Trophoblast cell (in vitro differentiated cells and primary cell): ENCODE measurements at places on chromosomes 7 and 10.

- no peaks in the 10 kb centered on the region for H3K36me3 ChIP-seq
- no peak for DNase-seq
- H3K27me3 ChIP-seq: no peaks in the 10 kb centered on the region
These were observed 34.1 kb downstream of the KNDC1 start for GRCh38 chr10:133194151-133194550.

DNA sequence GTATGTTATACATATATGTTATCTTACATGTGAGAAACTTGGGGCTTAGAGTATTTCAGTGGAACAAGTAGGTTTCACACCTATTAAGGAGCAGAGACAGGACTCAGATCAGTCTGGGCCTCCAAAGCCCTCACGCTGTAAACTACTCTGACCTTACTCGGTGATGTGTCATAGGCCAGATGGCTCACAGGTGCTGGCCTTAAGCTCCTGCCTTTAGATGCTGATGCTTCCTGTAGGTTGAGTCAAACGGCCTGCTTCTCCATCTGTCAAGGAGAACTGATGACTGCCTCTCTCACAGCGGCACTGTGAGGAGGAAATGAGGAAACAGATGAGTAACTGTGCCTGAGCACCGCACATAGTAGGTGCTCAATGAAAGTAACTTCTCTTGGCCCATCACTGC lies 312.6 kb upstream of the COBL start:
- H3K4me1 ChIP-seq: peaks cover 2% of the 10 kb centered on the region
- H3K27ac ChIP-seq: no peak overlapping the region
- H3K36me3 ChIP-seq: no peaks in the 10 kb centered on the region
- no peaks in the 10 kb centered on the region for H3K27me3 ChIP-seq
- no peak overlapping the region for H3K4me3 ChIP-seq
- peak; percentile 58 for DNase-seq

DNA sequence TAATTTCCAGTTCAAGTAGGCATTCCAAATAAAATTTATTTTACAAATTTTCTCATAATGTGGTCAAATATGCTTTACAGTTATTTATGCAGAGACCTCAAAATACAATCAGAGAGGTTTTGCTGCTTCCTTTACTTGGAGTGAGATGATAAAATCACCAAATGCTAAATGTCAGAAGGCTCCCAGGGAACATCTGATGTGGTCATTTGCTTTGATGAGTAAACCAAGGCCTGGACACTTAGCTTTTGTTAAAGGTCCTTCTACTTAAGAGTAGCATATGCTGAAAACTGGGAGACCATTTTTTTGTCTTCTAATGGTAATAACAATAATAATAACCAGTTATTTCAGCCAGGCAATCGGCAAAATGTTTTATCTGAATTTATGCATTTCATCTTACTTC lies 60.6 kb upstream of the AKR1E2 start:
- no peaks in the 10 kb centered on the region for H3K36me3 ChIP-seq
- no peaks in the 10 kb centered on the region for H3K4me1 ChIP-seq
- H3K27ac ChIP-seq: no peak overlapping the region
- no peak for DNase-seq

DNA sequence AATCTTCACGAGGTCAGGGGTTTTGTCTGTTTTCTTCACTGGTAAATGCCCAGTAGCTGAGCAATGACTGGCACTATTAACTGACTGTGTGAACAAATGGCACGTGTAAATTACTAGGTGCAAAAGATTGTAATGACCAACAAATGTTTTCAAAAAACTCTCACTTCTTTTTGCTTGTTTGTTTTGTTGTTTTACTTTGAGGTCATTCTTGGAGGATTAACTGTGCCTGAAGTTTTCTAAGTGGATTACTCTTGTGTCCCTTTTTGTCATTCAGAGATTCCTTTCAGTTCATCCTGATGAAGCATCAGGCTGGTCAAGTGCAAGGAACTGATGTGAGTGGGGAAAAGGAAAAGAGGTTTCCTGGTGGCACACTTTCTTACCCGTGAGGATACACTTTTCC lies 74.4 kb upstream of the PPP1R3C start:
- DNase-seq: no peak
- H3K4me3 ChIP-seq: no peak overlapping the region
- no peaks in the 10 kb centered on the region for H3K36me3 ChIP-seq
- H3K4me1 ChIP-seq: peaks cover 3% of the 10 kb centered on the region
- H3K27me3 ChIP-seq: no peaks in the 10 kb centered on the region
- H3K27ac ChIP-seq: no peak overlapping the region

- H3K27me3 ChIP-seq: no peaks in the 10 kb centered on the region
- no peak overlapping the region for H3K27ac ChIP-seq
- H3K4me3 ChIP-seq: no peak overlapping the region
- no peaks in the 10 kb centered on the region for H3K4me1 ChIP-seq
- no peak for DNase-seq
These were observed 40.6 kb upstream of the PIK3CG start for GRCh38 chr7:106824458-106824857.

- no peak for DNase-seq
- no peak overlapping the region for H3K27ac ChIP-seq
- H3K4me3 ChIP-seq: no peak overlapping the region
- peaks cover 11% of the 10 kb centered on the region for H3K4me1 ChIP-seq
- H3K36me3 ChIP-seq: no peaks in the 10 kb centered on the region
These were observed 101.3 kb upstream of the TBX20 start for GRCh38 chr7:35355199-35355598.

DNA sequence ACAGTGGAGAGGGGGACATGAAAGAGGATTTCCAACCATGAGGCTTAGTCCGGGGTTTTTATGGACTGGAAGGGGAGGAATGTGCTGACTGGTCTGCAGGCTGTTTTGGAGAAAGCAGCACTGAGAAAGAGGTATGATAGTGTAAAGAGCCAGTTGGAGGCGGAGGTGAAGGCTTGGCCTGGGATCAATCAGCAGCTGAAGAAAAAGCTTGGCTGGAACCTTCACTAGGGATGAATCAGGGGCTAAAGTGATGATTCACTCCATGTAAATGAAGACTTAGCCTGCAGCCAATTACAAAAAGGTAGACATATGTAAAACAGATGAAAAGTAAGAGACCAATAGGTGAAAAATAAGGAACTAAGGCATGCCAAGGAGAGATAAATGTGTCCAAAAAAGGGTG lies 1382.6 kb downstream of the GATA3 start:
- DNase-seq: no peak
- H3K4me1 ChIP-seq: no peaks in the 10 kb centered on the region
- H3K36me3 ChIP-seq: no peaks in the 10 kb centered on the region

DNA sequence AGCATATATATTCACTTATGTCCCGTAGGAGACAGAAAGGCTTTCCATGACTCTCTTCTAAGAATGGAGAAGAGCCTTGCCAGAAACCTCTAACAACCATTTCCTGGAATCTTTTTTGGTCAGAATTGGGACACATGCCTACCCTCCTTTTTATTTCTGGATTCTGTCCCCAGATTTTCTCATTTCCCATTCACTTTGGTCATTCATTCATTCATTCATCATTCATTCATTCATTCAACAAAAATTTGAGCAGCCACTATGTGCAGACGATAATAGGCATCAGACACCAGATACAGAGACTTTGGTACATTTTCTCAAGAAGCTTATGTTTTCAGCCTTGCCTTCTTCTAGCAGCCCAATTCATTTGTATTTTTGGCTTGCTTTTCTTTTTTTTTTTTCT lies 6.0 kb downstream of the ENTPD7 start:
- H3K36me3 ChIP-seq: peaks cover 4% of the 10 kb centered on the region
- no peak for DNase-seq
- no peaks in the 10 kb centered on the region for H3K27me3 ChIP-seq
- no peak overlapping the region for H3K4me3 ChIP-seq
- H3K27ac ChIP-seq: no peak overlapping the region

GRCh38 chr7:2451171-2452073 lies 24.8 kb downstream of the GRIFIN start:
- H3K4me3 ChIP-seq: no peak overlapping the region
- H3K36me3 ChIP-seq: no peaks in the 10 kb centered on the region
- H3K27ac ChIP-seq: no peak overlapping the region
- no peaks in the 10 kb centered on the region for H3K27me3 ChIP-seq
- peak; percentile 82 for DNase-seq

- H3K36me3 ChIP-seq: no peaks in the 10 kb centered on the region
- no peaks in the 10 kb centered on the region for H3K4me1 ChIP-seq
- H3K27ac ChIP-seq: no peak overlapping the region
- no peaks in the 10 kb centered on the region for H3K27me3 ChIP-seq
These were observed 655.0 kb upstream of the MGMT start for GRCh38 chr10:128812000-128812399.

- no peak overlapping the region for H3K27ac ChIP-seq
- no peaks in the 10 kb centered on the region for H3K27me3 ChIP-seq
- H3K4me1 ChIP-seq: no peaks in the 10 kb centered on the region
- no peaks in the 10 kb centered on the region for H3K36me3 ChIP-seq
- no peak overlapping the region for H3K4me3 ChIP-seq
- no peak for DNase-seq
These were observed 79.9 kb upstream of the SMIM30 start for GRCh38 chr7:113198226-113198625.

- H3K4me1 ChIP-seq: no peaks in the 10 kb centered on the region
- no peak for DNase-seq
- H3K36me3 ChIP-seq: no peaks in the 10 kb centered on the region
- no peak overlapping the region for H3K27ac ChIP-seq
These were observed 297.8 kb downstream of the DNAJB6 start for GRCh38 chr7:157634401-157635147.

GRCh38 chr7:55593515-55594318 lies 21.4 kb upstream of the VOPP1 start:
- DNase-seq: peak; percentile 71
- no peaks in the 10 kb centered on the region for H3K27me3 ChIP-seq
- no peak overlapping the region for H3K4me3 ChIP-seq
- no peak overlapping the region for H3K27ac ChIP-seq
- no peaks in the 10 kb centered on the region for H3K4me1 ChIP-seq

DNA sequence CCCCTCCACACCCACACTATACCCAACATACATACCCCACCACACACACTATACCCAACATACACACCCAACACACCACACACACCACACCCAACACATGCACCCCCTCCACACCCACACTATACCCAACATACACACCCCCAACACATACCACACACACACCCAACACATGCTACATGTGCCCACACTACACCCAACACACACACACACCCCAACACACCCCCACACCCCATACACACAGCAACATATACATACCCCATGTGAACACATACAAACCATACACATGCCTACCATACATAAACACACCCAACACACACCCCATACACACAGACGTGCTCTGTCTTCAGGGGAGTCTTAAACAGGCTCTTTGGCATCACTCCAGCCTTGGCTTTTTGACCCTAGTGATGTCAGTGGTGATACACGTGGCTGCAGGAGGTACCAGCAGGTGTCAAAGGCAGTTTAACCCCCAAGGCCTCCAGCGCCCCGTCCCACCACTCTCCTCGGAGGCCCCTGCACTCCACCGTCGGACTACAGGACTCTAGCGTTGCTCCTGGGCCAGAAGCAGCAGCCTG lies 73.4 kb downstream of the HIPK2 start:
- no peaks in the 10 kb centered on the region for H3K27me3 ChIP-seq
- H3K4me1 ChIP-seq: no peaks in the 10 kb centered on the region
- H3K27ac ChIP-seq: no peak overlapping the region

DNA sequence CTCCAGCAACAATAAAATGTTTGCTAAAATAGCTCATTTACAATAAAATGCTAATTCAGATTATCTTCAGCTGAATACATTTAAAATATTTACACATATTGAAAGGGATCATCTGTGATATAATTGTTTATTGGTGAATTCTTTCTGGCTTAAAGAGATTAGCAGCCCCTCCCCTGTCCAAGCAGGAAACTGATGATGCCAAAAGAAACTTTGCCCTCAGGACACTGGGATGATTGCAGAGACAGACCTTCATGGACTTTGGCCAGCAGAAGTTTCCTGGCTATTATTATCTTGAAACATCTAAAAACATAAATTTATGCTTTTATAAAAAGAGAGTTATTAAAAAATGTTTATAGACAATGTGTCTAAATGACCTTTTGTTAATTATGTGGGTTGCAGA lies 764.9 kb upstream of the MBL2 start:
- no peak overlapping the region for H3K4me3 ChIP-seq
- no peak for DNase-seq
- no peak overlapping the region for H3K27ac ChIP-seq
- H3K36me3 ChIP-seq: no peaks in the 10 kb centered on the region
- H3K27me3 ChIP-seq: no peaks in the 10 kb centered on the region
- H3K4me1 ChIP-seq: no peaks in the 10 kb centered on the region

- DNase-seq: no peak
- no peaks in the 10 kb centered on the region for H3K36me3 ChIP-seq
- H3K4me3 ChIP-seq: no peak overlapping the region
- no peaks in the 10 kb centered on the region for H3K27me3 ChIP-seq
- H3K4me1 ChIP-seq: no peaks in the 10 kb centered on the region
- H3K27ac ChIP-seq: no peak overlapping the region
These were observed 476.6 kb downstream of the GATA3 start for GRCh38 chr10:8531116-8531515.

- H3K4me1 ChIP-seq: no peaks in the 10 kb centered on the region
- DNase-seq: no peak
These were observed 12.8 kb upstream of the YAE1 start for GRCh38 chr7:39553436-39553835.

DNA sequence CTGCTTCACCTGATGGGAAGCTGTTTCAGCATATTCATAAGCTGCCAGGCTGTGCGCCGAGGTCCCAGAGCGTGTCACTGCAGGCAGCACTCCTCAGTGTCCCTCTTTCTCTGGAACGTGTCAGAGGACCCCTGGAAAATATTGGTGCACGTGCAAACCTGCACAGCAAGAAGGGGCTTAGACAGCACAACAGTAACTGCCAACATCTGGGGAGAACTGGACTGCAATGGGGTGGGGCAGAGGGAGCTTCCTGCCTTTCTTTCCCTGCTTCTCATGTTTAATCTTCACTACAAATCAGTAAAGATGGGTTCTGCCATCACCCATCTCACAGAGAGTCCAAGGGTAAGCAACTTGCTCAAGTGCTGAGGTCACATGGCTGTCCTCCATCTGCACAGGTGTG lies 86.5 kb upstream of the GPR26 start:
- DNase-seq: no peak
- peaks cover 6% of the 10 kb centered on the region for H3K4me1 ChIP-seq
- no peak overlapping the region for H3K27ac ChIP-seq
- H3K4me3 ChIP-seq: no peak overlapping the region
- H3K27me3 ChIP-seq: no peaks in the 10 kb centered on the region

GRCh38 chr7:146411975-146412374 lies 295.4 kb downstream of the CNTNAP2 start:
- no peaks in the 10 kb centered on the region for H3K4me1 ChIP-seq
- H3K36me3 ChIP-seq: no peaks in the 10 kb centered on the region
- H3K27ac ChIP-seq: no peak overlapping the region
- no peaks in the 10 kb centered on the region for H3K27me3 ChIP-seq

DNA sequence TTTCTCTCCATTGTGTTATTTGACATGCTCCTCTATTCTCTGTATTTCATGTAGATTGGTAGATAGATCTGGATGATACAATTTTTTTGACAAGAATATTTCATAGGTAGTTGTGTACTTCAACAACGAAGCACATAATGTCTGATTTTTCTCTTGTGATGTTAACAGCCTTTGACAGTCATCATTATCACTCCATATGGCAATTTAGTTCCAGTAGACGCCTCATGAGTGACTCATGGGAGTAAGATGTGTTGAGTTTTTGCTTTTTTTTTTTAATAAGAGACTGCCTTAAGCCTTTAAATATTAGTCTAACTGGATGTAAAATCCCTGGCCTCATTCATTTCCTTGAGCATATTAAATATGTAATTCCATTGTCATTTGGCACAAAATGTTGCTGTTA lies 123.5 kb upstream of the ZNF32 start:
- H3K27ac ChIP-seq: no peak overlapping the region
- no peaks in the 10 kb centered on the region for H3K27me3 ChIP-seq
- no peaks in the 10 kb centered on the region for H3K36me3 ChIP-seq
- no peak overlapping the region for H3K4me3 ChIP-seq
- DNase-seq: no peak

GRCh38 chr7:42164881-42165428 lies 72.1 kb downstream of the GLI3 start:
- H3K27ac ChIP-seq: no peak overlapping the region
- no peak overlapping the region for H3K4me3 ChIP-seq
- H3K4me1 ChIP-seq: peaks cover 4% of the 10 kb centered on the region
- no peaks in the 10 kb centered on the region for H3K36me3 ChIP-seq
- no peaks in the 10 kb centered on the region for H3K27me3 ChIP-seq
